Activated CD8-positive, alpha-beta memory T cell treated with anti-CD3 and anti-CD28 coated beads, Interleukin-2, amount 10 ng/mL, durations not matched to agents 7 days and 5 days (primary cell): ENCODE measurements at places on chromosomes 3 and 15.

GRCh38 chr15:31367730-31368344 is 41.2 kb downstream of the KLF13 start:
- DNase-seq: peak; percentile 85

GRCh38 chr15:63849906-63850305 is 16.2 kb upstream of the HERC1 start:
- DNase-seq: no peak

GRCh38 chr3:77254967-77255831 is 215.3 kb downstream of the ROBO2 start:
- DNase-seq: no peak

GRCh38 chr3:78666470-78666800 is 1101.4 kb downstream of the ROBO1 start:
- DNase-seq: no peak

GRCh38 chr3:44952689-44953088 is 23.3 kb downstream of the ZDHHC3 start:
- DNase-seq: no peak

DNA sequence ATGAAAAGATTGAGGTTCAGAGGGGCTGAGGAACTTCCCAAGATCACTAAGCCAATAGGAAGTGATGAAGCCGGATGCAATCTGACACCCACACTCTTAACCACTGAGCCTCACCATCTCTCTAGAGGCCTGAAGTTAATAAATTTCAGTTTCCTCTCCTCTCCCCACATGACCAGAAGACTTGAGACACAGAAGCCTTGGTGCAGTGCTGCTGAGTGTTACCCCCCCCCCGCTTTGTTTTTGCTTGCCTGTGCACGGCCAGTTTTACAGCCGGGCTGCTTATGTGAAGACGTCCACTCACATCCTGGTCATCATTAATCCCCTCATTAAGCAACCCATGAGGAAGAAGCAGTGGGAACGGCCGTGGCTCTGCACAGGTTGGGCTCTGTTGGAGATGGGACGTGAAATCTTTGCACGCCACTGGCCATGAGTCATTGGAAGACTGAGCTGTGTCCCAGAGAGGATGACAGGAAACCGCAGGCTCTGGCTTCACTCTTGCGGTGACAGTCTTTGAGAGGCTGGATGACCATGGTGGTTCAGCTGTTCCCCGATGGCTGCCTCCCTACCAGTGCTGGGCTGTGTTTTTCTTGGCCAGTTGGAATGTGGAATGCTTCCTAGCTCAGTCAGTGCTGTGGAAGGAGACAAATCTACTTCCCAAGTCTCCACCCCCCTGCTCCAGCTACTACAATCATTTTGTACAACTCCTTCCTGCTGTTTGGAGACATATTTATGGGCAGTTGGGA is 232.6 kb upstream of the LRTM1 start:
- no peak for DNase-seq

DNA sequence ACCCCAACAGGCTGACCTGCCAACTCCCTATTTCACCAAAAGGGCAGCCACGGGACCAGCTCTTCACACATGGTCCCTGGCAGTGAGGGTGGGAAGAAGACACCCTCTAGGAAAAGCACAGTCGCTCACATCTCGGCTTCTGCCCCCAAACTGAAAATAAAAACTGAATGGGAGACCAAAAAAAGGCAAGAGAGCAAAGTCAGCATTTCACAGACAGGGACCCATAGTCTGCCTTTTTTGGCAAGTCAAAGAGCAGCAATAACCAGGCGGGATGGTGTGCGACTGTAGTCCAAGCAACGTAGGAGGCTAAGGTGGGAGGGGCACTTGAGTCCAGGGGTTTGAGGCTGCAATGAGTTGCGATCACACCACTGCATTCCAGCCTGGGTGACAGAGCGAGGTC is 154.1 kb downstream of the ADAMTS17 start:
- peak; percentile 7 for DNase-seq

DNA sequence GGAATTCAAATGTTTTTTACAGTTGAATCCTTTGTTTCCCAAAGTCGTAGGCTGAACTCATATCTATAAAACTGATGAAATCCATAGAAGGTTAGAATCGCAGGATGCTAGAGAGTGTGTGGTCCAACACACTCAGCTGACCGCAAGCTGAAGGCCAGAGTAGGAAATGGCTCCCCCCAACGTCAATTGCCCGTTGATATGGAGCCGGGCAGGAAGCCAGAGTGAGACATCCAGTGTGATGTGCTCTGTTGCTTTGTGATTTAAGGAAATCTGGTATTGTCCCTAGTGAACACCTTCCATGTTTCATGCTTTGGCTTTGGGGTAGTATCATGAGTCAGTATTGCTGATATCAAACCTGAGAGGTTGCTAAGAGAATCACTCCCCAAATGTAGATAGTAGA is 5.8 kb upstream of the MEX3B start:
- DNase-seq: no peak

GRCh38 chr3:60228823-60229222 is 1022.4 kb downstream of the FHIT start:
- DNase-seq: no peak

DNA sequence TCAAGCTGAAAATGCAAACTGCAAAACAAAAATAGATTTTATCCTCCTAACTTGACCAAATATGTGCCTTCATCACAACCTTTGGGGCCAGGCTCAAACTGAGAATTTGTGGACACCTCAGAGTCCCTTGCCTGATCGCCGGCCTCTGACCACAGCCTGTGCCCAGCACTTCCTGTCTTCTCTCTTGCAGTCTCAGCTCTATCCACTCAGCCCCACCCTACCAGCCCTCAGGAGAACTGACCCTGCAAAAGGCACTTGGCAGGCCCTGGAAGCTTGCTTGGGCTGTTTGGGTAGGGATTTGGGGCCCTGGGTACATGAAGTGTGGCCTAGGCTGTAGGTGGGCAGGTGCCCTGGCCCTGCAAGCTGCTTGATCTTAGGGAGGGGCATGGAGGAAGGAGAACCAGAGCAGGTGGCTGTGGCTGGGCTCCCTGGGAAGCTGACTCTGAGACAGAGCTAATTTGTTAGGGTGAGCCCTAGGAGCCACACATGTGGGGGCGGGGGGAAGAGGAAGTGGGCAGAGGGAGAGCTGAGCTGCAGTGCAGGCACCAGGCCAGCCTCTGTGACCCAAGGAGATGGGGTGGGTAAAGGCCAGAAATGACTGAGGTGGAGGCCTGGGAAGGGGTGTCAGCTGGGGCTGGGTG is 8.6 kb downstream of the CLEC3B start:
- DNase-seq: peak; percentile 82

GRCh38 chr3:10577486-10577885 is 72.1 kb upstream of the ATP2B2 start:
- DNase-seq: no peak

GRCh38 chr3:60154011-60154410 is 1097.2 kb downstream of the FHIT start:
- DNase-seq: no peak

- no peak for DNase-seq
Observed at GRCh38 chr3:137194301-137194700, 236.5 kb downstream of the IL20RB start.

- DNase-seq: no peak
Observed at GRCh38 chr3:168618827-168619470, 523.2 kb upstream of the GOLIM4 start.

DNA sequence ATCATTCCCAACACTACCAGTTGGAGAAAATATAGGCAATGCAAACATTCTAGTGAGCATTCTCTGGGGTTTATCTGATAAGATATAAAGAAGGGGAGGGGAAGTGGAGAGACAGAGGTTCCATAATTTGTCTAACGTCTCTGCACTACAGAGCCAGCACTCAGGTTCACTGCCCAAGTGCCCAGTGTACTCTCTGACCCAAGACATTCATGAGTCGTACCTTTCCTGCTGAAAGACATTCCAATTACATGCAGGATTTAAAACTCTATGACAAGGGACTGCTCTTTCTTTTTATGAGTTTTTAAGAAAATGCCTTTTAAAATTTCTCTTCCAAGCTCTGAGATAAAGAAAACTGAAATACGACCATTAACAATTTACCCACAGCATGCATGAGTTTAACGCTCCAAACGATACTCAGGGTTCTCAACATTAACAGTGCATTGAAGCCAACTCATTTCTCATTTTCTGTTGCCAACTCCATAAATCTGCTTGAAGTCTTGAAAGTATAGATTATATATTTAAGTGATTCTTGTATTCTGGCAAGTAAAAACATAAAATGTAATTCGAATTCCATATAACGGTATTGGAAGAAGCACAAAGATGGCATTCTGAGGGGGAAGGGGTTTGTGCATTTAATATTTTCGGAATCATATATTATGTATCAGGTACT is 193.4 kb downstream of the SUCLG2 start:
- no peak for DNase-seq

DNA sequence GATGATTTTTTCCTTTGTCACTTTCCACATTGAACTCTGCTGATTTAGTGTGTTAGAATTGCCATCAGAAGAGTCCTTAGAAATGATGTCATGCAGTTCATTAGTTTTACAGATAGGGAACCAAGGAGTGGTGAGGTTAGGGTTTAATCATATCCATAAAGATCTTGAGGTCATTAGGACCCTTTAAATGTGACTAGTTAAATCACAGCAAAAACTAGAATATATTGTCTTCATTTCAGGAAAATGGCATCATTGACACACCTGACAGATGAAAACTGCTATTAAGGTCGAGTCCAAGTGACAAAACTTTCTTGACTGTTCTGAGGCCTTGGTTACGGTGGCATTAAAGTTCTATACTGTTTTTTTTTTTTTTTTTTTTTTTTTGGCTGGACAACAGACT is 50.5 kb downstream of the MBNL1 start:
- no peak for DNase-seq

- no peak for DNase-seq
Observed at GRCh38 chr15:60571008-60571420, 92.1 kb upstream of the ICE2 start.

- no peak for DNase-seq
Observed at GRCh38 chr3:169931747-169932520, 20.6 kb downstream of the SAMD7 start.

- DNase-seq: no peak
Observed at GRCh38 chr15:26767169-26767670, 5.6 kb downstream of the GABRB3 start.

DNA sequence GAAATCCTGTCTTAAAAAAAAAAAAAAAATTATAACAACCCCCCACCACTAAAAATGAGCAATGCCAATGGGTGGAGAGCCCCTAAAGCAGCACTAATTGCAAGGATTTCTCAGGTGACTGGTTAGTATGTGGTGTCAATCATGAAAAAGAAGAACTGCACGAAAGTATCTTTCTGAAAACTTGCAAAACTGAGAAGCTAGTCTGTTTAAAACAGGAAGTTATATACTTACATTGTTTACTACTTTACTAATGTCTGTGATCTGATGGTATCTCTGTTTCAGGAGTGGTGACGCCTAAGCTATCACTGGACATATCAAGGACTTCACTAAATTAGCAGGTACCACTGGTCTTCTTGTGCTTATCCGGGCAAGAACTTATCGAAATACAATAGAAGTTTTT is at the start of gene CCR3:
CCR3 (plus strand) TSS at position 341 of the 400 bp plus-strand sequence. CDS start 22,699 bp downstream, outside the sequence.
- no peak for DNase-seq

GRCh38 chr15:101121511-101122090 is 130.2 kb downstream of the CHSY1 start:
- no peak for DNase-seq

DNA sequence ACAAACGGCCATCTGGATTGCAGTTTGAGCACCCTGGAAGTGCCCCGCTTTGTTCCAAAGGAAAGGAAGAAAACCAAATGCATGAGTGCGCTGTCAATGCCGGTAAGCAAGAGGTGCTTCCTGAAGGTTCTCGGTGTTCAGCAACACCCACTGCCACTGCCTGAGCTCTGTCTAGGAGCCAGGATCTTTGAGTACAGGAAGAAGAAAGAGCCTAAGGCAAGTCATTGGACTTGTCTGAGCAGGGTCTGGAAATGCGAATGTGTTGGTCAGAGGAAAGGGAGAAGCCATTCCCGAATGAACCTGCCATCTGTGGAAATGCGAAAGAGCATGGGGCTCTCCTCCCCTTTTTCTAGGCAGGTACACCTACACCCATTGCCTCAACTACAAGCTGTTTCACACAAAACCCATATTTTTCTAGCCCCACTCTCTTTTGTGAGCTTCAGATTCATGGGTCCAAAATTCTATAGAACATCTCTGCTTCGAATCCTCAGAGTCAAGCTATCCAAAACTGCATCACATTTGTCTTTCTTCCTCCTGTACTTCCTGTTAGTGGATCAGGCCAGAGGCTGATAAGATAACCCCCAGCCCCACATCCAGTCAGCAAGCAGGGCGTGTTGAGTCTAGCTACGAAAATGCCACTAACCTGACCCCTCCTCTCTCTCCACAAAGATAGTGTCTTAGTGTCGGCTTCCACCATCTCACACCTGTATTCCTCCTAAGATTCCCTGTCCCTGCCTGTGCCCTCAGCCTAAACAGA is 55.6 kb upstream of the C15orf61 start:
- DNase-seq: no peak

- no peak for DNase-seq
Observed at GRCh38 chr15:67090297-67091070, 25.1 kb downstream of the SMAD3 start.

- DNase-seq: no peak
Observed at GRCh38 chr3:100047455-100048141, 66.7 kb downstream of the FILIP1L start.

GRCh38 chr3:39271363-39271914 is 8.4 kb downstream of the CX3CR1 start:
- no peak for DNase-seq

- no peak for DNase-seq
Observed at GRCh38 chr3:113094337-113095221, 103.8 kb downstream of the GTPBP8 start.

- no peak for DNase-seq
Observed at GRCh38 chr3:127763816-127764215, 58.5 kb downstream of the MGLL start.

- no peak for DNase-seq
Observed at GRCh38 chr3:32262201-32262600, 23.7 kb downstream of the CMTM8 start.

GRCh38 chr3:192186498-192186897 is 540.8 kb downstream of the FGF12 start:
- no peak for DNase-seq

DNA sequence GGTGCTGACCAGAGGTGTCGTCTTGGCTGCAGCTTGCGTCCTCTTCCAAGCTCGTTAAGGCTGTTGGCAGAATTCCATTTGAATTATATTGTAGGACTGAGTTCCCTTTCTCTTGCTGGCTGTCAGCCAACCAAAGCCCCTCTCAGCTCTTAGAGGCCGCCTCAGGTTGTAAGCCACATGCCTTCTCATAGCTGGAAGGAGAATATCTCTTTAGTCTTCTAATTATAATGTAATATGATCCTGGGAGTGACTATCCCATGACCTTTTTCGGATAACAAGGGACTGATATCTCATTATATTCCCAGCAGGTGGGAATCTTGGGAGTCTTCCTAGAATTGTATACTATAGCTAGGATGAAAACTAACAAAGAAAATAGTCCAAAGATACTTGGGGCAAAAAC is 4.8 kb downstream of the SCG5 start:
- DNase-seq: no peak

DNA sequence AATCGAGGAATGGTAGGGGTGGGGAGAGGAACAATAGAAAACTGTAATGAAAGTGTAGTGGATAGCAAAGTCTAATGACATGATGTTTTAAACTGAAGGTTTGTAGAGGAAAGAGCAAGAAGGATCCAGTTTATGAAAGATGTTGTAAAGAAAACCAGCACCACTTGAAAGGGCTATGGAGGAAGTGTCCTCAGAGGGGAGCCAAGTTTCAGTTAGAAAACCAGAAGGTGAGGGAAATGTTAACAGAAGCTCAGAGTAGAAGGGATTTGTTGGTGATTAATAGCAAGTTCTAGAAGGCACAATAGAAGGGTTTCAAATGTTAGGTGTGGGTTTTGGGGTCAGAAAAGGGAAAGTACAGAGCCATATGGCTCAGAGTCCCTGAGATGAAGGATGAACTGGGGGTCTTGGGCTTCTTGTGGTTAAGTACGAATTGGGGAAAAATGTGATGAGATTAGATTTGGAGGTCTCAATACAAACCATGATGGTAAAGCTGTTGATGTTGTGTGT is 33.8 kb upstream of the LRRC58 start:
- no peak for DNase-seq
